Fibroblast of lung (primary cell): ENCODE measurements at places on chromosomes 11 and 22. TPM values are rescaled to one million over a fixed set of nuclear protein-coding genes. Genes with fewer than 3 reads are reported as not detected.
A peak's percentile ranks its signal among the peaks of the same experiment; 100 is the strongest.

GRCh38 chr11:99766811-99767210 lies 746.1 kb downstream of the CNTN5 start:
- no peak overlapping the region for H3K27ac ChIP-seq
- H3K27me3 ChIP-seq = no peaks in the 10 kb centered on the region
- no peaks in the 10 kb centered on the region for H3K36me3 ChIP-seq
- H3K4me3 ChIP-seq = no peak overlapping the region
- H3K4me1 ChIP-seq = no peaks in the 10 kb centered on the region

- no peak overlapping the region for H3K4me3 ChIP-seq
- H3K27ac ChIP-seq = no peak overlapping the region
- H3K36me3 ChIP-seq = no peaks in the 10 kb centered on the region
- peaks cover 8% of the 10 kb centered on the region for H3K4me1 ChIP-seq
These were observed 6.0 kb downstream of the BMAL1 start for GRCh38 chr11:13283636-13284035.

GRCh38 chr11:85742348-85742747 lies 56.4 kb upstream of the CCDC89 start:
- no peaks in the 10 kb centered on the region for H3K27me3 ChIP-seq
- H3K27ac ChIP-seq = no peak overlapping the region
- H3K4me3 ChIP-seq = no peak overlapping the region
- peaks cover 3% of the 10 kb centered on the region for H3K36me3 ChIP-seq

The CRYBB1 gene
- not detected in 2 replicates for total RNA-seq

- H3K4me1 ChIP-seq = no peaks in the 10 kb centered on the region
- H3K36me3 ChIP-seq = no peaks in the 10 kb centered on the region
- no peak for DNase-seq
- H3K27ac ChIP-seq = no peak overlapping the region
- H3K4me3 ChIP-seq = no peak overlapping the region
- H3K27me3 ChIP-seq = no peaks in the 10 kb centered on the region
These were observed 2245.0 kb upstream of the RAG2 start for GRCh38 chr11:38842991-38843390.

DNA sequence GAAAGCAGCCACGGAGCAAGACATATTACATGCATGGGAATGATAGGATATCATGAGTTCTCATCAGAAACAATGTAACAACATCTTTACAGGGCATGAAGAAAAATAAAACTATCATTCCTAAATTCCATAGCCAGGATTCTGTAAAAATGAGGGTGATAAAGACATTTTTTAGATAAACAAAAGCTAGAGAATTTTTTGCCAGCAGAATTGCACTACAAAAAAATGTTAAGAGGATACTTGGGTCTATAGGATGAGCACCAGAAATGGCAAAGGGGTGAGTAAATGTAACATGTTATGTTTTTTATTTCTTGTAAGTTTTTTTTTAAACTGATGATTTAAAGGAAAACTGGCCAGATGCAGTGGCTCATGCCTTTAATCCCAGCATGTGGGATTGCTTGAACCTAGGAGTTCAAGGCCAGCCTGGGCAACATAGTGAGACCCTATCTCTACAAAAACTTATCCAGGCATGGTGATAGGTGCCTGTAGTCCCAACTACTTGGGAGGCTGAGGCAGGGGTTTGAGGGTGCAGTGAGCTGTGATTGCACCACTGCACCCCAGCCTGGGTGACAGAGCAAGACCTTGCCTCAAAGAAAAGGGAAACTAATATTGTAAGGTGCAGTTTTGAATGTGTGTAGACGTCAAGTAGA lies 33.2 kb downstream of the TBX1 start:
- no peak overlapping the region for H3K27ac ChIP-seq
- H3K4me3 ChIP-seq = no peak overlapping the region
- no peak for DNase-seq

DNA sequence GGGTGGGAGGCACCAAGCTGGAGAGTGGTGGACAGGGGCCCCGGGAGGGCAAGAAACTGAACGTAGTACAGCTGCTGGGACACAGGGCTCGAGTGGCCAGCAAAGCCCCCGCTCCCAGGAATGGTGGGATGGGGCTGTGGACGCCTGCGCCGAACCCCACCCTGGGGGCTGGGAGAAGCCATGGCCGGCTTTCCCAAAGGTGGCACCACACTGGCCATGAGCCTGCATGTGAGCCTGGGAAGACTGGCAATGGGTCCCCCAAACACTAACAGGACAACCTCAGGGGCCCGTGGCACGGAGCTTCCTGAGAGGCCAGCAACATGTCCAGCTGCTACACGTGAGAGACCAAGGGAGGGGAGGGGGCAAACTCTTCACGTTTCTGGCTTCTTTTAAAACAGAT lies 4.0 kb downstream of the ALG12 start:
- no peak overlapping the region for H3K4me3 ChIP-seq
- DNase-seq = no peak
- H3K27me3 ChIP-seq = no peaks in the 10 kb centered on the region

GRCh38 chr11:125068368-125068767 lies 5.3 kb downstream of the SLC37A2 start:
- no peak overlapping the region for H3K4me3 ChIP-seq
- no peaks in the 10 kb centered on the region for H3K27me3 ChIP-seq
- H3K4me1 ChIP-seq = peaks cover 12% of the 10 kb centered on the region

The EXPH5 gene
- 1.8 and 11.2 TPM in 2 replicates for total RNA-seq

The TEF gene
- total RNA-seq = 14.9 and 22.5 TPM in 2 replicates

DNA sequence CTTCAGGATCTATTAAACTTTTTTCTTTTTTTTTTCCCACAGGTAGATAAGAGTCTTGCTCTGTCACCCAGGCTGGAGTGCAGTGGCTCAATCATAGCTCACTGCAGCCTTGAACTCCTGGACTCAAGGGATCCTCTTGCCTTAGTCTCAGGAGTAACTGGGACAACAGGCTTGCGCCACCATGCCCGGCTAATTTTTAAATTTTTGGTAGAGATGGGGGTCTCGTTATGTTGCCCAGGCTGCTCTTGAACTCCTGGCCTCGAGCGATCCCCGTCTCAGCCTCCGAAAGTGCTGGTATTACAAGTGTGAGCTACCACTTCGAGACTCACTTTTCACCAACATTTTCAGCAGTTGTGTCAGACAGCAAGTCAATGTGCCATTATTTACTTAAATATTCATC lies 962 bp downstream of the SIRT3 start:
- no peak overlapping the region for H3K27ac ChIP-seq
- DNase-seq = no peak
- H3K27me3 ChIP-seq = no peaks in the 10 kb centered on the region
- no peaks in the 10 kb centered on the region for H3K36me3 ChIP-seq

GRCh38 chr11:96272529-96273222 lies 70.3 kb downstream of the MAML2 start:
- H3K27me3 ChIP-seq = no peaks in the 10 kb centered on the region
- no peaks in the 10 kb centered on the region for H3K4me1 ChIP-seq
- H3K27ac ChIP-seq = no peak overlapping the region
- H3K36me3 ChIP-seq = no peaks in the 10 kb centered on the region
- H3K4me3 ChIP-seq = no peak overlapping the region
- peak; percentile 56 for DNase-seq

- no peaks in the 10 kb centered on the region for H3K27me3 ChIP-seq
- H3K36me3 ChIP-seq = no peaks in the 10 kb centered on the region
- H3K27ac ChIP-seq = no peak overlapping the region
These were observed 690.9 kb downstream of the BRD1 start for GRCh38 chr22:49136816-49137180.

DNA sequence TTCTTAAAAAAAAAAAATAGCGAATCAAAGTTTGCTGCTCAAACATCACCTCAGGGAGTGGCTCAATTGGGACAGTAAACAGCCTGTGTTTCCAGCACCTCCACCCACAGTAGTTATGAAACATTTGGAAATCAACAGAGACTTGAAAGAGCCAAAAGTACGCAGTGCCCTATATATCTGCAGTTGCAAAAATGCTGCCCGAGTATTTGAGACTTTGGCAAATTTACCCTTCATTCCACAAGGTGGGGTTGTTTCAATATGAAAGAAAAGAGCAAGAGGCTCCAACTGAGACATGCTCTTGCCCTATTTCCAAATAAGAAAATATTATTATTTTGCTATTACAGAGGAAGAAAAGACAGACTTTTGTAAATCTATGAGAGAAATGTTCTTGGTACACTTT lies 851.1 kb upstream of the RAG2 start:
- no peaks in the 10 kb centered on the region for H3K4me1 ChIP-seq
- no peak overlapping the region for H3K4me3 ChIP-seq
- H3K27ac ChIP-seq = no peak overlapping the region

DNA sequence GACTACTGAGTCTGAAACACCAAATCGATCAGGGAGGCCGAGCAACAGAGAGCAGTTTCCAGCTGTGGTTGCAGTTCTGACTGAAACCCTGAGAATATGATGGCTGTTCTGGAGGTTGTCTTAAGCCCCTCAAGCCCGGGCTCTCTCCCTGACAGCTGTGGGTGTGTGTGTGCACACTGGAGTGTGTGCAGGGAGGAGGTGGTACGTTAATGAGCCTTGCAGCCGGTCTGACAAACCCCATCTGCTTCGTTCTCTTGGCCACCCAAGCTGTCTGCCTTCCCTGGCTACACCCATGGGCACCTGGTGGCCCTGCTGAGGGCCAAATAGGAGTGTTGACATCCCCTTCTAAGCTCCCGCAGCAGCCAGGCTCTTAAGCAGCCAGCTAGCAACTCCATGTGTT lies 189.8 kb downstream of the KIRREL3 start:
- no peaks in the 10 kb centered on the region for H3K36me3 ChIP-seq
- H3K4me1 ChIP-seq = no peaks in the 10 kb centered on the region
- H3K27me3 ChIP-seq = no peaks in the 10 kb centered on the region
- no peak for DNase-seq

DNA sequence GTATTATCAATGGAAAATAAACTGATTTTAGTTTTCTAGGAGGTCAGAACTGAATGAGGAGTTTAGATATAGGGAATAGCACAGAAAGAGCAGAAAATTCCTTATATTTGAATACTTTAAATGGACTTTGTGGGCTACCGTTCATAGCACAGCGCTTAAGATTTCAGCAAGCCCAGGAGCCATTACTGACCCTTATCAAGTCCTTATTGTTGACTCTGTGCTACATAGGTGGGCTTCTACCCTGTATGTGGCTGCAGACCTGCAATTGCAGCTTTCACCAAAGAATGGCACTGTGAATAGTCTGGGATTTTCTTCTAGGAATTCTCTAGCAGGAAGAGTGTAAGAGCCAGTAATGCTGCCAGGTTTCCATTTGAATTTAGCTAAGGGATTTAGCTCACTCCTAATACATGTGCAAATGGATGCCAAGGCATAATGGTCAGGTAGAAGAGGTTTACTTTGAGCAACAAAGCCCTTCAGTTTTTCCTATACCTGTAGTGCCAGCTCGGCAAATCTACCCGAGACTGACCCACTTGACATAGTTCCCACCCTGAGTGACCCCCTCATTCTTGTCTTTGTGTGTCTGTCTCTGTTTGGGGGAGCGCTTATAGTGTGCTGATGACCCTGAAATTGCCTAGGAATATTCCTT lies 42.5 kb upstream of the DLAT start:
- H3K36me3 ChIP-seq = no peaks in the 10 kb centered on the region
- no peaks in the 10 kb centered on the region for H3K4me1 ChIP-seq
- no peak overlapping the region for H3K27ac ChIP-seq
- no peak overlapping the region for H3K4me3 ChIP-seq
- no peak for DNase-seq

GRCh38 chr11:72624496-72625201 lies 49.6 kb downstream of the PDE2A start:
- no peak for DNase-seq
- no peaks in the 10 kb centered on the region for H3K27me3 ChIP-seq
- H3K36me3 ChIP-seq = no peaks in the 10 kb centered on the region
- no peak overlapping the region for H3K27ac ChIP-seq

The KCNJ4 gene
- not detected in 2 replicates for total RNA-seq

The CELSR1 gene
- total RNA-seq = 1.8 and 2.1 TPM in 2 replicates

DNA sequence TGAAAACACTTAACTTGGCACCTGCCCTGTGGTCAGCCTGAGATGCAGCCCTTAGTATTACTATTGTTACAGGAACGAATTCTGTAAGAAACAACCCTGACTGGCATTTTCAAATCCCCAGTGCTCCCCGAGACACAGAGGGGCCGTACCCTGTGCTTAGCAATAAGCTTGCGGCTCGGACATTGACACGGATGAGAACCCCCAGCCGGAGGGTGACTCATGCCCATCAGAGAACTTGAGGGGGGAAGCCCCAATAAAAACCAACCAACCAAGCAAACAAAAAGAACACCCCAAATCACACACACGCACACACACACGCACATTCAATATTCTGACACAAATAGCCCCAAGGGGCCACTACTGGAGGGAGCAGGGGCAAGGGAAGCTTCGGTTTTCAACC lies 63.8 kb downstream of the SHISAL1 start:
- H3K4me3 ChIP-seq = no peak overlapping the region
- no peak for DNase-seq
- H3K27me3 ChIP-seq = no peaks in the 10 kb centered on the region
- H3K36me3 ChIP-seq = no peaks in the 10 kb centered on the region
- no peaks in the 10 kb centered on the region for H3K4me1 ChIP-seq

The TNKS1BP1 gene
- 88.3 and 111 TPM in 2 replicates for total RNA-seq

DNA sequence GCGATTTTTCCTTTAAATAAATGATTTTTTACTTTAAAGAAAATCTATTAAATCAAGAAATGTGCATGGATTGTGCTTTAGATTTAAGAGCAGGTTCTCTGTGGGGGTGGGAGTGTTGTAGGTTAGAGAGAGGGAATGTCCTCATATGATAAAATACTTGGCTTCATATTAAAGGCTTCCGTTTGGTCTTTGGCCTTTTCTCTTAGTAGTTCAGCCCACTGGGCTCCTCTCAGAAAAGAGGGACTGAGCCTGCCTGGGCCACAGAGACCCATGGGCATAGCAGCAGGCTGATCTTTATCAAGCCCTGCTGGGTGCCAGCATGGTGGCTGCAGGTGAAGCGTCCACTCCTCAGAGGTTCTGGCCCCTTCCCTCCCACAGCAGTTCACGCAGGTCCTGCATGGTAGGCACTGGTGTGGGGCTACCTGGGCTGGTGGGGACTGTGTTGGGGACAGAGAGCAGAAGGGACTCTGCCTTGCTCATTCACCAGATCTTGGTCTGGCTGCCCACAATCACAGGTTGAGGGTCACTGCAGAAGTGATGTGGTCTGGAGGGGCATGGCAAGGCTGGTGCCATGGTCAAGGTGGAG lies 4.3 kb downstream of the PANX1 start:
- no peak for DNase-seq
- no peak overlapping the region for H3K4me3 ChIP-seq
- no peaks in the 10 kb centered on the region for H3K27me3 ChIP-seq
- peaks cover 27% of the 10 kb centered on the region for H3K4me1 ChIP-seq

The ASCL2 gene
- not detected in 2 replicates for total RNA-seq

- no peak for DNase-seq
- H3K27ac ChIP-seq = no peak overlapping the region
- peaks cover 17% of the 10 kb centered on the region for H3K36me3 ChIP-seq
These were observed 5.2 kb downstream of the TAF1D start for GRCh38 chr11:93736129-93736528.

- H3K4me3 ChIP-seq = no peak overlapping the region
- peak overlapping the region; percentile 92 for H3K27ac ChIP-seq
- H3K36me3 ChIP-seq = no peaks in the 10 kb centered on the region
- peaks cover 72% of the 10 kb centered on the region for H3K4me1 ChIP-seq
- H3K27me3 ChIP-seq = no peaks in the 10 kb centered on the region
These were observed 84.6 kb downstream of the ETS1 start for GRCh38 chr11:128502726-128503125.

The ISX gene
- not detected in 2 replicates for total RNA-seq
